ENCODE measurements at places on chromosomes 13 and 19. TPM values are rescaled to one million over a fixed set of nuclear protein-coding genes. Genes with fewer than 3 reads are reported as not detected.

IQCN gene
- total RNA-seq: 0.06 TPM

SYNGR4 gene
- total RNA-seq: not detected

ADGRE2 gene
- total RNA-seq: 2.8 TPM

ATP4A gene
- not detected for total RNA-seq

FOXA3 gene
- not detected for total RNA-seq

ZNF787 gene
- total RNA-seq: 25.8 TPM
